Stomach (tissue), 19 donors: ENCODE measurements at places on chromosomes 2 and 18. TPM values are rescaled to one million over a fixed set of nuclear protein-coding genes. Genes with fewer than 3 reads are reported as not detected.

The BMP10 gene
- not detected for total RNA-seq

The NCKAP1 gene
- 93.9 TPM for total RNA-seq

- no peaks in the 10 kb centered on the region for H3K36me3 ChIP-seq
- H3K4me3 ChIP-seq: no peak overlapping the region
- H3K4me1 ChIP-seq: peaks cover 20% of the 10 kb centered on the region
- no peak for DNase-seq
- H3K27me3 ChIP-seq: no peaks in the 10 kb centered on the region
Observed at GRCh38 chr2:215769246-215769645, 244.1 kb downstream of the MREG start.

- H3K4me1 ChIP-seq: no peaks in the 10 kb centered on the region
- no peaks in the 10 kb centered on the region for H3K27me3 ChIP-seq
- no peak for DNase-seq
- H3K4me3 ChIP-seq: no peak overlapping the region
- no peak overlapping the region for H3K27ac ChIP-seq
Observed at GRCh38 chr18:63492851-63493250, 16.1 kb downstream of the SERPINB5 start.

- H3K4me1 ChIP-seq: no peaks in the 10 kb centered on the region
- peak; percentile 39 for DNase-seq
- H3K27me3 ChIP-seq: peaks cover 6% of the 10 kb centered on the region
- no peaks in the 10 kb centered on the region for H3K36me3 ChIP-seq
- no peak overlapping the region for H3K4me3 ChIP-seq
Observed at GRCh38 chr2:2146969-2147900, 183.8 kb downstream of the MYT1L start.

GRCh38 chr2:172442072-172442895 is 14.9 kb downstream of the ITGA6 start:
- peak overlapping the region; percentile 72 for H3K27ac ChIP-seq
- H3K27me3 ChIP-seq: no peaks in the 10 kb centered on the region
- H3K4me1 ChIP-seq: peaks cover 75% of the 10 kb centered on the region
- peak; percentile 81 for DNase-seq
- no peaks in the 10 kb centered on the region for H3K36me3 ChIP-seq

- no peaks in the 10 kb centered on the region for H3K4me1 ChIP-seq
- H3K36me3 ChIP-seq: no peaks in the 10 kb centered on the region
- H3K4me3 ChIP-seq: no peak overlapping the region
- no peak overlapping the region for H3K27ac ChIP-seq
Observed at GRCh38 chr2:144548532-144549191, 28.7 kb upstream of the ZEB2 start.

- DNase-seq: no peak
- no peaks in the 10 kb centered on the region for H3K4me1 ChIP-seq
- H3K36me3 ChIP-seq: no peaks in the 10 kb centered on the region
- H3K27me3 ChIP-seq: no peaks in the 10 kb centered on the region
- H3K27ac ChIP-seq: no peak overlapping the region
- H3K4me3 ChIP-seq: no peak overlapping the region
Observed at GRCh38 chr18:27894746-27895145, 282.2 kb downstream of the CDH2 start.

DNA sequence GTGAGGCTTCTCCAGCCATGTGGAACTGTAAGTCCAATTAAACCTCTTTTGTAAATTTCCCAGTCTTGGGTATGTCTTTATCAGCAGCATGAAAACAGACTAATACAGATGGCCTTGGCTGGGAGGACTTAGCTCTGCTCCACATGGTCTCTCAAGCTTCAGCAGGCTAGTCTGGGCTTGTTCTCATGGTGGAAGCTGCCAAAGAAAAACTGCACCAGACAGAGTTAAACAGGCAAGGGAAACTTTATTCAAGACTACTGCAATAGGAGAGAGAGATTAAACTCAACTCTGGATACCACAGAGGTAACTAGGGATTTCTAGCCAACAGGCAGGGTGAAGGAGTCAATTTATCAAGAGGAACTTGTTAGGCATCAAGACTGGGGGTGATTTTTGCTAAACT is 142.1 kb downstream of the CABLES1 start:
- H3K4me1 ChIP-seq: no peaks in the 10 kb centered on the region
- H3K36me3 ChIP-seq: no peaks in the 10 kb centered on the region
- no peak overlapping the region for H3K4me3 ChIP-seq
- no peaks in the 10 kb centered on the region for H3K27me3 ChIP-seq

DNA sequence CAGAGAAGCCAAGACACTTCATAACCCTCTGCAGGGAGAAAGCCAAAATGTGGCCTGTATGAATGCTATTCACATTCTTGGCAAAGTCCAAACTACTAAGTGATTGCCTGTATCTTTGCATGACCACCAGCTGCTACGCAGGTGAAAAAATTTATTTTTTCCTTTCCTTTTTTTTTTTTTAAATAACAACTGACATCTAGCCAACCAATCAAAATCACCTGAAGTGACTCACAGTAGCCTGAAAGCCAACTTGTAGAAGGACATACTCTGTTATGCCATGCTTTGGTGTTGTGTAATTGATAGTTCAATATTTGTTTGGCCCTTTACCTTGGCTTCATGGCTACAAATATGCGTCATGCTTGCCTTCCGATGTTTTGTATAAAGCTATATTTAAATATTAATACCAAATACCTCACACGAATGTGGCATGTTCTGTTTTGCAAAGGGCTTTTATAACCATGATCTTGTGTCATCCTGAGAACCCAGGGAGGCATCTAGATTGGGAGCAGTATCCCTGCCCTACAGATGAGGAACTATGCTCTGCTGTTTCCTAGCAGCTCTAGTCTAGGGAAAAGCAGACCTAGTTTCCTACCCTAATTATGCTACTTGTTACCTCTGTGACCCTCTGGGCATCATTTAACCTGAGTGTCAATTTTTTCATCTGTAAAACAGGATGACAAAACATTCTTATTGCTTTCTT is 102.1 kb downstream of the MYOM1 start:
- DNase-seq: no peak
- peak overlapping the region; percentile 64 for H3K27ac ChIP-seq
- H3K4me3 ChIP-seq: no peak overlapping the region
- no peaks in the 10 kb centered on the region for H3K36me3 ChIP-seq
- H3K27me3 ChIP-seq: no peaks in the 10 kb centered on the region
